ENCODE measurements at places on chromosomes 11 and 22.

GRCh38 chr22:49807780-49808708 is 19.6 kb downstream of the BRD1 start:
- peak; percentile 63 for DNase-seq

- DNase-seq, result peak; percentile 82
Observed at GRCh38 chr11:20363500-20364340, at the start of gene HTATIP2. Gene HTATIP2 (plus strand): TSS chr11:20363714. CDS start chr11:20364238, 524 bp downstream.

GRCh38 chr11:27864611-27865010 is 164.4 kb upstream of the BDNF start:
- no peak for DNase-seq

DNA sequence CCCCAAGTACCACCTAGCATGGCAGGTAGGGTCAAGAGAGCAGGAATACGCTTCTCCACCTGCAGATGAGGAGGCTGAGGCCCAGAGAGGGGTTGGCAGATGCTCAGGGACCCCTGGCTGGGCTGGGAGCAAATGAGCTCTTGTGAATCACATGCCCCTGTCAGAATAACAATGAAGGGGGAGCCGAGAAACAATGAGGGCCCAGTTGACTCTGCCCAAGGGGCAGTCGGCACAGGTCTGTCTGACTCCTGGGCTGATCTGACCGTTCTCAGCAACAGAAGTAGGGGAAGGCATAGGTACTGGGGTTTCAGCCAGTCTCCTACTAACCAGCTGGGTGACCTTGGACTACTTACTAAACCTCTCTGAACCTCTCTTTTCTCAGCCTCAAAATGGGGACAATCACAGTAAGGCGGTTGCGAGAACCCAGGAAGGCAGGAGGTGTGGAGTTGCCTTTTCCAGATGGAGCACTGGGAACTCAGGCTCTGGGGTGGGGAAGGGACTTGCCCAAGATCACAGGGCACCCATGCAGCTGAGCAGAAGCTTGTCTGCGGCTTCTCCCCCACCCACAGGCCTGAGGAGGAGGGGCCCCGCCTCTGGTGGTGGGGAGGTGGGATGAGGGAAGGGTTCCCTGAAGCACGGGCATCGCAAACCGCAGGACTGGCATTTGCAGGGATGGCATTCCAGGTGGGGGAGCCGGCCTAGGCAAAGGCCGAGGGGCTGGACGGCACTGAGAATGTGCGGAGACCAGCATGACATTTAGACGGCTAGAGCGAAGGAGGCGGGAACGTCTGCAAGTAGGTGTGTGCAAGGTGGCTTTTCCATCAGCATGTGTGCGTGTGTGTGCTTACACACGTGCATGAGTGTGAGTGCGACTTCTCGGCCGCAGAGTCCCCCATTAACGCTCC is 163.0 kb downstream of the MN1 start:
- no peak for DNase-seq

DNA sequence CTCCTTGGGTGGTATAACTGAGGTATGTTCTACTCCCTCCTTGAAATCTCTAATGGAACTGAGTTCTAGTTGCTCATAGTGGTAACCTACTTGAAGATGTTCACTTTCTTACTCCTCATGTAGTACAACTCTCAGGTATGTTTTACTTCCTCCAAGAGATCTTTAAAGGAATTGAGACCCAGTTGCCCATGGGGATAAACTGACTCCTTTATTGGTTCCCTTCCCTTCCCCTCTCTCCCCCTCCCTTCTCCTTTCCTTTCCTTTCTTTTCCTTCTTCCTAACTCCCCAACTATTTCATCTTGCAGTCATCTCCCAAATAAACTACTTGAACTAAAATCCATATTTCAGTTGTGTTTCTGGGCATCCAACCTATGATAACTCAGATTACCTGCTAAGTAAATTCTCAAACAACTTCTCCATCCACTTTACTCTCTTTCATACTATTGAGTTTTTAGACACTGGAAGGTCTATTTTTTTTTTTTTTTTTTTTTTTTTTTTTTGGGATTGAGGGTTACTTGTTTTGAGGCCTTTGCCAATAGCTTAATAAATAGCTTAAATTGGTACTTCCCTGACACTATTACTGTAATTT is 7.9 kb upstream of the TRIM68 start:
- DNase-seq, result no peak

GRCh38 chr11:69390561-69390960 is 90.9 kb upstream of the LINC01488 start:
- DNase-seq, result no peak

DNA sequence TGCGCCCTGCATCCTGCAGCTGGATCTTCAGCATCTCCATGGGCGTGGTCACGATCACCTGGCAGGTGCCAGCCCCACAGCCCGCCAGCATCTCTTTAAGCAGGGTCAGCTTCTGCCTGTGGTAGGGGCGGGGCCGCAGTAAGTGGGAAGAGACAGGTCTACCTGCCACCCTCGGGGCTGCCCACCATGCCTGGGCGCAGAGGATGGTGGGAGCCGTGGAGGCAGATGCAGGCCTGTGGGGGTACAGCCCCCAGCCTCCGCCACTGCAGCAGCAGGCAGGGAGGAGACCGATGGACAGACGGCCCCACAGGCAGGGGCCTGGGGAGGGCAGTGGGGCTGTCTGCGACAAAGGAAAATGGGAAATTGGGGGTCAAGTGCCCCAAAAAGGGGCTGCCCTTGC is 3.0 kb upstream of the CEND1 start:
- DNase-seq, result no peak

- no peak for DNase-seq
Observed at GRCh38 chr11:76270389-76270788, 64.1 kb upstream of the WNT11 start.

DNA sequence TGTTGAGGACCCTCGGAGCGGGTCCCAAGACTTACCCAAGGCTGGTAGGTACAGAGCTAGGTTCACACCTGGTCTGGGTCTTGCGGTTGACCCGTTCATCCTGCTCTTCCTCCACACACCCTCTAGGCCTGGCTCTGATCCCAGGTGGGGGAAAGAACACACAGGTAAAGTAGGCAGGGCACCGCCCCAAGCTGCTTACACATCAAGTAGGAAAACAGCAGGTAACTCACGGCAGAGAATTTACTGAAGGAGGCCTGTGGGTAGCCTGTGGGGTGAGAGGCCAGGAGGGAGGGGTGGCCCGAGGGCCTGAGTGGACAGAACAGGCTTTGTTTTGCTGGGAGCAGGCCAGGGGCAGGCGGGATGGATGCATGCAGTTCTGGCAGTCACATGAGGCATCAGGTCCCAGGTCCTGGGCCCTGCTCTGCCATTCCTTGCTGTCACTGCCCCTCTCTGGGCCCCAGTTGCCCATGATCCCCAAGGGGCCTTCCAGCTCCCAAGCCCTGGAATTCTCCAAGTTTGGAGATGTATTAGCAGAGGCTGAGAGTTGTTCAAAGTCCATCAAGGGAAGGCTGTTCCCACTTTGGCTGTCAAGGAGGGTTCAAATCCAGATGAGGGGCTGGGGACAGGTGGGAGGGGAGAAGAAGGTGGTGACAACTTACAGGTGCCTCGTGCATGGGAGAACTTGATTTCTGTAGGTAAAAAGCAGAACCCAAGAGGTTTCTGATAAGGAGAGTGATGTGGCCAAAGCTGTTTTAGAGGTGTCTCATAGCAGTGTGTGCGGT is 5.7 kb downstream of the TSKU start:
- DNase-seq, result no peak

DNA sequence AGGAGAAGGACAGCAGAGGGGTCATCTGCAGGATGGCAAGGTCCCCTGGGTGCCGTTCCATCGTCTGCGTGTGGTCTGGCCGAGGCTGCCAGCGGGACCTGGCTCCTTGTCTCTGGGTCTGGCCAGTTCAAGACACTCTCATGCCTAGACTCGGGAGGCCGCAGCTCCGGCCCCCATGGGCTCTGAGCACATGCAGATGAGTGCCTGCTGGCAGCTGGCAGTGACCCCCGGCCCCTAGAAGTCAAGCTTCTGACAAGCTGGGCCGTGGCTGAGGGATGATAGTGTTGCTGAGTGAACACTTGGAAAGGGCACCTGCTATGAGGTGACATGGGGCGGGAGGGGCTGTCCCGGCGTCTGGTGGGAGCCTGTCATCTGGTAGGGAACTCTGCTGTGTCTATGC is 1180.6 kb downstream of the BRD1 start:
- DNase-seq, result no peak

- no peak for DNase-seq
Observed at GRCh38 chr22:49294656-49295464, 532.8 kb downstream of the BRD1 start.

GRCh38 chr22:43990044-43990443 is 34.1 kb upstream of the PARVB start:
- no peak for DNase-seq

DNA sequence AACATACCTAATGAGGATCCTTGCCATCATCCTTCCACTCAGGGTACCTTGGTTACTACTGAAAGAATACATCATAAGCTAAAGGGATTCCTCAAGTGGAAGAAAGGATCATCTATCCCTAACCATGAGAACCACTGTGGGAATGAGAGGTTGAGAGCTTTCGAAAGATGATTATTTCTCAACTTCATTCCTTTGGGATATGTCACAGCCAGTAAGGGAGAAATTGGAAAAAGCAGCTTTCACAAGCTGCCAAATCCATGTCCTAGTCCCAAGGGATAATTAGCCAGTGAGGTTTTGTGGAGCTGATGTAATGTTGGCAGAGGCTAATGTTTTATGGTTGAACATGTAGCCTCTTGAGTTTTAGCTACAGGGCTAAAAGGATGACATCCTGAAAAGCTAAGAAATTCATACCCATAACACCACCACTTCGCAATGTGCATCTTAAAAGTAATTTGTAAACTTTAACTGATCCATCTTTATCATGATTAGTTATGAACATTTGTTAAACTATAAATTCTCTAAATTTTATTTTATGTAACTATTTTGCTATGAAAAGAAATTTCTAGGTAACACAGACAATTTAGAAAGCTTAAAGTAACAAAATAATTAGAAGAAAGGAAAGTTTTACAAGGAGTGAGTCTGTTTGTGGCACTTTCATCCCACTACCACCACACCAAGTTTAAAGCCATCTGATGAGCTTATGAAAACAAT is 123.9 kb downstream of the MRTFA start:
- no peak for DNase-seq

GRCh38 chr22:20843501-20843900 is 15.1 kb downstream of the PI4KA start:
- DNase-seq, result no peak

DNA sequence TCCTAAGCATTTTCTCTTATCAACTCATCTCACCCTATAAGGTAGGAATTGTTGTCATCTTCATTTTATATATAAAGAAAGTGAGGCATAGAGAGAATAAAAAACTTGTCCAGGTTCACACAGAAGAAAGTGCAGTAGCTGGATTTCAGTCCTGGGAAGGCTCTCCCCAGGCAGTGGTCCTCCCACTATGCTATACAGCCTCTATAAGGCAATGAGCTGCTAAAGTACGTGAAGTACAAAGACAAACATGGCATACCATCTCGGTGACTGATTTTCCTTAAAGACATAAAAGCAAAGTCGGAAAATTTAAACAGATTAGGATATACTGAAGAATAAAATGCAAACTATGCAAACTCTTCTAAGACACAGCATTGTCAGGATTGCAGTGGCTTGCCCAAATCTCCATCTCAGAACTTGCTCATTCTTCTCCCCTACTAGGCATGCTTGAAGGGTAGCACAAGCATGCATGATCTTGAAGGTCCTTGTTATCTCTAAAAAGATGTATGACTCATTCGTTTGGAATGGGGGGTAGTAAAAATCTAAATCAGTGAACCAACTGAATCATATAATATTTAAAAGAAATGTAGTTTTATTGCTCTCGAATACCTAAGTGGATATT is 97.8 kb upstream of the CSNK2A3 start:
- no peak for DNase-seq

- DNase-seq, result no peak
Observed at GRCh38 chr11:131814108-131814507, 443.7 kb downstream of the NTM start.

GRCh38 chr11:101008961-101009689 is 120.5 kb downstream of the PGR start:
- no peak for DNase-seq

DNA sequence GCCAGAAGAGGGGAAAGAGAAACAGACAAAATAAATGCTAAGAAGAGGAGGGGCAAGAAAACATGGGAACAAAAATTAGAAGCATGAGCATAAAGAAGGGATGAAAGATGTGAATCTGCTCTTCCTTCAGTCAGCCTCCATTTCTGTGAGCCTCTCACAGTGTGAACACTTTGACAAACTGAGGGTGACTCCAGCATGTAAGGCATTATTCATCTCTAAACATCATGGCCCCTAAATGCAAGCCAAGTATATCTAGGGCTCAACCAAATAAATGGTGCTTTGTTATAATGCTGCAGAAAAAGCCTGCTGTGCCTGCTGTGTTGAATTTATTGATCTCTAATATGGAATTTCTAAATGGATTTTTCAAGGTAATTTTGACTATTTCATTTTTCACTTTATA is 281.3 kb downstream of the TTC28 start:
- no peak for DNase-seq

DNA sequence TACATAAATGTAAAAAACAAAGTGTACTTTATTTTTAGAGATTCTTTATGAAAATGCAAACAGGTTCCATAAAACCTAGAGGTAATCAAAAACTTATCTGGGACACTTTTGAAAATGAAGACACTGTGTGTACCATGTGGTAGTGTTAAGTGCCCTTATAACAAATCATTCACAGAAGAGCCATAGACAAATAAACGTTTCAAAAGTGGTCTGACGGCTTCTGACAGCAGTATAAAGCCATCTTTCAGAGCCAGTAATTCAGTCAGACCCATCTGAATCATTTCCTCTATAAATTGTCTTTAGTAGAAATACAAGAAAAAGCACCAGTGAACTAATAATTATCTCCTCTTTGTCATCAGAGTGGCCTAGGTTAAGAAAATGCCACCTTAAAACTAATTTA is 100.0 kb downstream of the PAX6 start:
- DNase-seq, result no peak

- DNase-seq, result peak; percentile 77
Observed at GRCh38 chr11:1844221-1845094, 5.7 kb downstream of the TNNI2 start.

DNA sequence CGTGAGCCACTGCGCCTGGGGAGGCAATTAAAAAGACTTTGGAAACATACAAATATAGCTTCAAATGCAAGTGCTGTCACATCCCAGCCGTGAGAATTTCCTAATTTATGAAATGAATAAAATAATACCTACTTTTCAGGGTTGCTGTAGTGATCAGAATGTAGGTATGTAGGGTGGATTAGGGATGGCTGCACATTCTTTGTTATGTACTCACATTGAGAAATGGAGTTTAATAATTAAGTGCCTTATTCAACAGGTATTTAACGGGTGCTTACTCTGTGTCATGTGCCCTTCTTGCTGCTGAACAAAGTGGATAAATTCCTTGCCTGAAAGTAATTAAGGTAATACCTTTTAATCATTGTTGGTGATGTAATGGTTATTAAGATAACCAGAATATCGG is 37.0 kb downstream of the MMP7 start:
- DNase-seq, result no peak

GRCh38 chr11:68081691-68082090 is 39.5 kb downstream of the CHKA start:
- no peak for DNase-seq

GRCh38 chr22:49538006-49538405 is 289.7 kb downstream of the BRD1 start:
- DNase-seq, result no peak

GRCh38 chr22:39316440-39317083 is 2.9 kb downstream of the RPL3 start:
- DNase-seq, result peak; percentile 87

All from activated CD4-positive, alpha-beta memory T cell treated with anti-CD3 and anti-CD28 coated beads for 36 hours (primary cell).